Left forelimb (tissue), 1 donor: ENCODE measurements at places on chromosomes 13 and 19.
A peak's percentile ranks its signal among the peaks of the same experiment; 100 is the strongest.

DNA sequence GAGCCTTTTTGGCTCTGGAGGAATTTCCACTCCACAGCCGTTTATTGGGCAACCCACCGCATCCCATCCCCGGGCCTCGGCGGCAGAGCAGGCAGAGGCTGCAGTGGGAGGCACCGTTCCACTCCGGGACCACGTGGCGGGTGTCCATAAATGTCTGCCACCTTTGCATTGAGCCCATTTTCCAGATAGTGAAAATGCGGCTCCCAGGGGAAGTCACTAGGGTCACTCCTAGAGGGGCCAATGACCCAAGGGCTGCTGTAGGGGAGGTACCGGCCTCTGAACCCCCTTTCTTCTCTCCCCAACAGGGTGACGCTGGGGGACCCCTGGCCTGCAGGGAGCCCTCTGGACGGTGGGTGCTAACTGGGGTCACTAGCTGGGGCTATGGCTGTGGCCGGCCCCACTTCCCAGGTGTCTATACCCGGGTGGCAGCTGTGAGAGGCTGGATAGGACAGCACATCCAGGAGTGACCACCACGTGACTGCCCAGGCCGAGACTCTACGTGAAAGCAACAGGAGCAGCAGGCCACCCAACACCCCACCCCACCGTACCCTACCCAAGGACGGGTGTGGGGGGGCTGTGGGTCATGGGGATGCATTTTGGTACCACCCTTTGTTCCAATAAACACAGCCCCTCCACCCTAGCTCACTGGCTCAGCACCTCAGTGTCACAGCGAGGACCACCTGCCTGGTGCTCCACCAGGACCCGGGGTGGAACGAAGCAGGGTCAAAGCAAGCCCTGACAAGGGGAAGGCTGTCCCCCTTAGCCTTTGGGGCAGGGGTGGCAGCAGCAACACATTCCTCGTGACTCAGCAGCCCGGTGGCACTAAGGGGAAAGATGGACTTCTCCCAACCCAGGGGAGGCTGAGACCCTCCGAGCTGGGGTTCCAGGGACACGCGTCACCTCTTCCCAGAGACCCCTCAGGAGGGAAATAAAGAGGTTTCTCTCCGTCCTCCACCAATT lies 1.5 kb downstream of the TIMM13 start:
- DNase-seq = no peak

DNA sequence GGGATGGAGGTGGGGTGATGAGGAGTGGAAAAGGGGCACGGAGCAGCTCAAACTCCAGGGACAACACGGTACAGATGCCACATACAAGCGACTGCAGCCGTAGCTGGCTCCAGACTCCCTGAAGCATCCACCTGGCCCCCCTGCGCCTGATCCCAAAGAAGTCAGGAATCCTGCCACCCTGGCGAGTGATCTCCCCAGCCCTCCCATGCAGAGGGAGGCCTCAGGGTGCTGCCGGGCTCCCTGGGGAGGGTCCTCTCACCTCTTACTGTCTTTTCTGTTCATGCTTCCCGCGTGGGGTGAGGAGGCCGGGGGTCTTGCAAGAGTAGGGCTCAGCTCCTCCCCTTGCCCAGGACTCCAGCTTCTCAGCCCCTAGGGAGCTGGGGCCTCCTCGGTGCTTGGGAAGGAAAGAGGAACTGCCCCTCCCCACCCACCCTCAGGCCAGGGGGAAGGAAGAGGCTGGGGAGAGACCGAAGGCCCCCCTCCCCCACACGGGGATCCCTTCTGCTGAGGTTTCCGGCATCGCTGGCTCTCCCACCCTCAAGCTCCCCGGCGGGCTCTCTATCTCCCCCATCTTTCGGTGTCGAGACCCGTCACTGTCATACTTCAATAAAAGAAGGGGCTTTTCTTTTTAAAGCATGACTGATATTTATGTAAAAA lies at the start of gene RASGRP4:
RASGRP4 (minus strand) TSS at position 410 of the 657 bp plus-strand sequence; CDS start at position 282, 128 bp downstream.
- no peak for DNase-seq

GRCh38 chr13:35793823-35794222 lies 317.3 kb upstream of the MAB21L1 start:
- DNase-seq = no peak

DNA sequence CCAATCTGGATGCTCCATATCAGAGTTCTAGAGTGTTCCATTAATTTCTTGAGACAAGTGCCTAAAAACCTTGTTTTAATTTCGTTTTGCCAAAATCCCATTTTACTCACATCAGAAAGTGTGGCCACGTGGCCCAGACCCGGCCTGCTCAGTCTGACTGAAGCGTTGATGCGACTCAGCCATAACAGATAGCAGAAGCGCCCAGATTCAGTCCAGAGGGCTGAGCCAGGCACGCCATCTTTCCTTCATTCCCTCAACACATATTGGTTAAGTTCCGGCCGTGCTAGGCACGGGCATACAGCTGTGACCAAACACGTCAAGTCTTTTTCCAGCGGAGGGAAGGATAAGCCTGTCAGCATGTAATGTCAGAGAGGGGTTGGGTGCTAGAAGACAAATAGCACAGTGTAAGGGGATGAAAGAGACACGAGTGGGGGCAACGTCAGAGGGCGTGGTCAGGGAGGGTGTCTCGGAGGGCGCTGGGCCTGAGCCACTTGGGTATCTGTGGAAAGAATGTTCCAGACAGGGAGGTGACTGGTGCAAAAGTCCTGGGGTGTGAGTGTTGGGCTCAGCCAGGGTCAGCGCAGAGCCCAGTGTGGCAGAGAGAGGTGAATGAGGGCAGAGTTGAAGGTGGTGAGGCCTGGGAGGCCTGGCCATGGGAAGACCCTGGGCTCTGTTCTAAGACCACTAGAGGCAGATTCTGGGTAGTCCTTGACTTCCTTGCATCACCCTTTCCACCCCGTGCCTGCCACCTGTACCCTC lies 3.1 kb downstream of the F10 start:
- peak; percentile 33 for DNase-seq

DNA sequence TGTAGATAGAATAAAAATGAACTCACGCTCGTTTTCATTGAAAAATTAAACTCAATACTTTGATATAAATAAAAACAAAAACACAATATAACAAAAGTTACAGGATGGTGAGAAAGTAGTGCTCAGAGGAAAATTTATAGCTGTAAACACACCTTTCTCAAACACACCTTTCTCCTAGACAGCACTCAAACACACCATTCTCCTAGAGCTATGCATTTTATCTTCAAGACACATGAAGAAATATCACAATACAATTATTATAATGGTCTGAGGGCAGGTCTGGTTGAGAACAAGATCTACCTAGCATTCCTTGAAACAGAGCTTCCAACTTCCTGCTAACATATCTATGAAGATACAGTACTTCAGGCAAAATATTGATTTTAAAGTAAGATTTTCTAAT lies 183.4 kb upstream of the NBEA start:
- no peak for DNase-seq

- no peak for DNase-seq
Measured at GRCh38 chr13:45433381-45433790, 15.2 kb upstream of the SLC25A30 start.

DNA sequence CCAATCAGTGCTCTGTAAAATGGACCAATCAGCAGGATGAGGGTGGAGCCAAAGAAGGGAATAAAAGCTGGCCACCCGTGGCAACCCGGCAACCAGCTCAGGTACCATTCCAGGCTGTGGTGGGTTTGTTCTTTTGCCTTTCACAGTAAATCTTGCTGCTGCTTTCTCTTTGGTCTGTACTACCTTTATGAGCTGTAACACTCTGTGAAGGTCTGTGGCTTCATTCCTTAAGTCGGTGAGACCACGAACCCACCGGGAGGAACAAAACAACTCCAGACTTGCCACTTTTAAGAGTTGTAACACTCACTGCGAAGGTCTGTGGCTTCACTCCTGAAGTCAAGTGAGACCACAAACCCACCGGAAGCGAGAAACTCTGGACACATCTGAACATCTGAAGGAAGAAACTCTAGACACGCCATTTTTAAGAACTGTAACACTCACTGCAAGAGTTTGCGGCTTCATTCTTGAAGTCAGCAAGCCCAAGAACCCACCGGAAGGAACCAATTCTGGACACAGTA lies 16.5 kb upstream of the SPACA6 start:
- DNase-seq = no peak

DNA sequence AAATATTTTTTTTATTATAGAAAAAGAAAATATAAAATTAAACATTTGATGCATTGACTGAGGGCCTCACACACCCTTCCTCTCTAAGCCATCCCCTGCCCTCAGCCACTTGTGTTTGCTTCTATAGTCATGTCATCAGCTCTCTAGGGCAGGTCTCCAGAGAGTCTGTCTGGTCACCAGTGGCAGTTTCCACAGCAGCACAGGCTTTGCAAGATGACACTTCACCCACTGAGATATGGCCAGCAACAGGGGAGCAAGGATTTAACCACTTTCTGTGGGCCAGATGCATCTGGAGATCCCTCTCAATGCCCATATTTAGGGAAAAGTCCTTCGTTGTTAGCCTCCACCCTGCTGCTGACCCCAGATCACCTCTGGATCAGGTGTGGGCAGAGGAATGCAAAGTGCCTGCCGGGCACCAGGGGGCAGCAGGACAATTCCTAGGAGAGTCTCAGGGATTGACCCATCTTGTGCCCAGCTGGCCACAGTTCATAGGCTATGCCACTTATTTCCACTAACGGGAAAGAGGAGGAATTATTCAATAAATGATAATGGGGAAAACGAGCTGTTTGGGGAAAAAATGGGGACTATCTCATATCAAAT lies 4.8 kb downstream of the ABCC4 start:
- DNase-seq = no peak

DNA sequence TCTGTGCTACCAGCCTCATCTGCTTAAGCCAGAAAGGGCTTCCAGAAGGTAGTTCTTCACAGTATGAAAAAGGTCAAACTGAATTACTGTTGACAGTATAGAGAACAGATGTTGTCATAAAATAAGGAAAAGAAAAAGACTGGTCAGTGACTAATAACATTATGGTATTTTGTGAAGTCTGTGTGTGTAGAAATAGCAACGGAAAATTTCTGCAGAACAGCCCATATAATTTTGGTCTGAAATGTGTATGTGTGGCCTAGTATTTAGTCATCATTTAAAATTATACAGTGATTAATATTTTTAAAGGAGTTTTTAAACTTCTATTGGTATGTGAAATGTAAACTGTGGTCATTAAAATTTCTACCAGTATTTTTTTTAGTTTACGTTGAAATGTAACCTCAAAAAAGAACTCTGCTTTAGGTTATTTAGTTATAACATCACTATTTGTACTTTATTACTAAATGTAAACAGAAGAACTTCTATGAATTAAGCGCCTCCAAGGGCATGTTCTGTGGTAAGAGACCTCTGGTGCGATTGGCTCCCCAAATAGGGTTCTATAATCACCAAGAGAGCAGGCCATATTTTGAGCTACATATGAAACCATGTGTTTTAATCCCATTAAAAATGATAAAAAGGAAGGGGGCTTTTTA lies 3.3 kb upstream of the GPR183 start:
- DNase-seq = no peak

DNA sequence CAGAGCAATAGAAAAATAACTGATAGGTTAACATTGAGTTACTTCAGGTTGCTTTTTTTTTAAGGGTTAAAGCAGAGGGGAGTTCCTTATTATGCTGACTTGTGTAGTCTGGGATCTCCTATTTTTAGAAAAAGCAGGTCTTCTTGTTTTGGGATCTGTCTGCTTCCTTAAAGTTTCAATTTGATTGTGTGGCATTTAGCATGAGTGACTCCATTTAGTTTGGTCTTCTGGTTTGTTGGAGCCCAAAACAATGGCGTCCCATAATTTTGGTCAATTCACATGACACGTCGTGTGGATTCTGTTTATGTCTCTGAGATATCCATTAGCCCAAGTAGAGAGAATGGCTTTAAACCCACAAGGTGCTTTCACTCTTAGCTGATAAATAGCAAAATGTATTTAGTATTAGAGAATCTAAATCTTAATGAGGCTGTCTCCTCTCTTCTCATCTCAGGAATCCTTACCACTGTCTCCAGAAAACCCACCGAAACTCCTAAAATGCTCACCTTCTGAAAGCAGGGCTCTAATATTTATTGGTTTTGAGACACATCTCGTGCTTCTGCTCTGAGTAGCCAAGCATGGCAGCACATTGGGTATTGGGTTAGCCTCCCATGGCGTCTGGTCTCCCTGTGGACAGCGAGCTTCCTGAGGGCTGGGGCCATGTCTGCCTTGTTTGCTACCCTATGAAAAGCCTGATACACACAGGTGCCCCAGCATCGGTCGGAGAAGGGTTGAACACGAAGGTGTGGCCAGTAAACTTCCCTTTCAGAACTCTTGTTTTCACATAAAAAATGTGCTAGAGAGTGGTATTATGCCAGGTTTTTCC lies 67.2 kb upstream of the GPR183 start:
- DNase-seq = no peak

- DNase-seq = no peak
Measured at GRCh38 chr13:23025864-23026608, 154.7 kb upstream of the SGCG start.

DNA sequence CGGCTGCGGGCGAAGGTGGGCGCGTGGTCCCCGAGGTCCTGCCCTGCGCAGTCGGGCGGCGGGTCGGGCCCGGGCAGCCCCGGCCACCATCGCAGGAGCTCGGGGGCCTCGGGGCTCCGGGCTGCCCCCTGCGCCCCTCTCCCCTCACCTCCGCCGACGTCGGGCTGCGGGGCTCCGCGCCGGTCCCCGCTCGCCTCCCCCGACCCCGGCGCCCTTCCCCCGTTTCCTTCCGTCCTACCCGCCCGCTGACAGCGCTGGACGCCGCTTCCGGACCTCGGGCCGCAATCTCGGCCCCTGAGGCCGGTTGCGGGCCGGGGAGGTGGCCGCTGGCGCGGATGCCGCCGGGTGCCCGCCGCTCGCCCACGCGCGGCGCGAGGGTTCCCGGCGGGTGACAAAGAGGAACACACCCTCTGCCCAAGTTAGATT lies 720 bp downstream of the FARP1 start:
- peak; percentile 72 for DNase-seq

DNA sequence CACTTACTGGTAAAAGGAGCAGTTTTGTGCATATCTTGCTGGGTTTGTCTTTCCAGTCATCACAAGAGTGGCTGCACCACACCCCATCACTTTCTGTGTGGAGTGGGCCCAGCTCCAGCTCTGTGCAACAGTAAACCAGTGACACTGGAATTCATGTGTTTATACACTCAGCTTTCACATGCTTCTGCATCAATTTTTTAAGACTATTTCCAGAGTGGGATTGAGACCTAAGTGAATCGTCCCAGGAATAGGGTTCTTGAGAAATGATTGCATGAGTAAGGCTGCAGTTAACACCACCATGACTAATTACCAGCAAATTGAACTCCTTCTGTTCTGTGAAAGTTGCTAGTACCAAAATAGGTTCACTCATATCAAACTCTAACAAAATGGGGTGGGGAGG lies 5.3 kb upstream of the CFAP97D2 start:
- DNase-seq = no peak

DNA sequence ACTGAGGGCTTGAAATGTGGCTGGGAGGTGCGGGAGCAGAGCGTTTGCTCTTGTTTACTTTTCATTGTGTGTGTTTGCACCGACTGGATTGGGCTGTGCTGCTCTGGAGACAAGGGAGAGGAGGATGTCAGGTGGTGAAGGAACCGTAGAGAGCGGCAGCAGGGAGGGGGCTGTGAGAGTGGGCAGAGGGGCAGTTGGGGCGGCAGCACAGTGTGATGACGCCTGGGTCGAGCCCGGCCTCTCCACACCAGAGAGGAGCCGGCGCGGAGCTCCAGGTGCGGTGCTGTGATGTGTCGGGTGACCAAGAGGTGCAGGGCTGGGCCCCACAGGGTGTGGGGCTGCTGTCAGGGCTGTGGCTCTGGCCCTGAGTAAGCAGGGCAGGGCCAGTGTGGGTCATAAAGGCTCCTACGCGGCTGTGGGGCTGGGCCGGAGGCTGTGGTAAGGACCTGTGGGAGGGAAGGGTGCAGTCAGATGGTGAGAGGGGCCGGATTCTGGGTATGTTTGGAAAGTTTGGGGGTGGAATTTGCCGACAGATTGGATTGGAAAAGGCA lies 10.5 kb downstream of the NAXD start:
- no peak for DNase-seq
